Keratinocyte (primary cell): ENCODE measurements at places on chromosomes 6 and 20. TPM values are rescaled to one million over a fixed set of nuclear protein-coding genes. Genes with fewer than 3 reads are reported as not detected.

HCRTR2 gene
- not detected in 3 replicates for polyA plus RNA-seq

WFDC6 gene
- polyA plus RNA-seq = not detected in 3 replicates

CABLES2 gene
- polyA plus RNA-seq = 1.9 to 4.6 TPM (median 2.2 TPM) in 3 replicates

FAM135A gene
- 13.8 to 21.3 TPM (median 15.9 TPM) in 3 replicates for polyA plus RNA-seq

DNA sequence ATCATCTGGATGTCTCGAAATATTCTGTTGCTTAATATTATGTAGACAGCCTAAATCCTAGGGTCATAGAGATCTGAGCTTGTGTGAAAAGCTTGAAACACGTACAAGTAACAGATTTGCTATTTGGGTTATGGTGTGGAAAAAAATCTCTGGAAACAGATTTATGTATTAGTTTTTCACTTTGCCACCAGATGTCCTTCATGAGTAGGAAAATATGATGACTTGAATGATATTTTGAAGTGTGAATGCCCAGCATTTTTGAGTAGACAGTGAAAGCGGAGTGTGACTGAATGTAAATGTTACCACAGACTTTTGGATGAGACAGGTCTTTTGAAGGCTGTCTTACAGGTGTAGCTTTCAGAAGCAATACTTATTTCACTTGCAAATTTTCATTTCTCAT, 4.2 kb upstream of the BMP6 start:
- peaks cover 7% of the 10 kb centered on the region for H3K4me1 ChIP-seq
- DNase-seq = no peak
- no peak overlapping the region for H3K4me3 ChIP-seq

DNA sequence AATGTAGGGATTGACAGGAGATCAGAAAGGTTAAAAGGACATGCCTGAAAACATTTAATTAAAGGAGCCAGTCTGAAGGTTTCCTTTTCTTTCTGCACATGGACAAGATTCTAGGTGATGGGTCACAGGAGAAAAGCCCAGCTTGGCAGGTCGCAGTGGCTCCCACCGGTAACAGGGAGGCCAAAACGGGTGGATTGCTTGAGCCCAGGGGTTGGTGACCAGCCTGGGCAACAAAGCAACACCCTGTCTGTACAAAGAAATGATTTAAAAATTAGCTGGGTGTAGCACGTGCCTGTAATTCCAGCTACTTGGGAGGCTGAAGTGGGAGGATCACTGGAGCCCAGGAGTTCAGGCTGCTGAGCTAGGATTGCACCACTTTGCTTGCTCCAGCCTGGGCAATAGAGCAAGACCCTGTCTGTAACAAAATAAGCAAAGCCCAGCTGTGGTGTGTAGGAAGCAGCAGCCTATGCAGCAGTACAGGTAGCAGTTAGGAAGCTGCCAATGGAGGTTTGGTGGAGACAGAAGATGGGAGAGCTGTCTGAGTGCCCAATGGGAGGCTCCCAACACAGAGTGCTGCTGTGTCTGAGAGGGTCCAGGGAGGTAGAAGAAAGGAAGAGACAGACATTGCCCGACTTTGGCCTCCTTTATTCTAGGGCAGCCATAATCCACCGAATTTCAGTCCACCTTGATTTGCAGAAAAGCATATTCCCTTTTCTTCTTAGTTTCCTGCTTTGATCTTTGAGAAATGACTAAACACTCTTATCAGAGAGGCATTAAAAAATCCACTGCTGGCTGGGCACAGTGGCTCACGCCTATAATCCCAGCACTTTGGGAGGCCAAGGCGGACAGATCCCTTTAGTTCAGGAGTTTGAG, 7.1 kb upstream of the AP5S1 start:
- peaks cover 31% of the 10 kb centered on the region for H3K4me1 ChIP-seq
- H3K27me3 ChIP-seq = no peaks in the 10 kb centered on the region
- no peaks in the 10 kb centered on the region for H3K36me3 ChIP-seq
- no peak overlapping the region for H3K4me3 ChIP-seq
- DNase-seq = no peak

DNA sequence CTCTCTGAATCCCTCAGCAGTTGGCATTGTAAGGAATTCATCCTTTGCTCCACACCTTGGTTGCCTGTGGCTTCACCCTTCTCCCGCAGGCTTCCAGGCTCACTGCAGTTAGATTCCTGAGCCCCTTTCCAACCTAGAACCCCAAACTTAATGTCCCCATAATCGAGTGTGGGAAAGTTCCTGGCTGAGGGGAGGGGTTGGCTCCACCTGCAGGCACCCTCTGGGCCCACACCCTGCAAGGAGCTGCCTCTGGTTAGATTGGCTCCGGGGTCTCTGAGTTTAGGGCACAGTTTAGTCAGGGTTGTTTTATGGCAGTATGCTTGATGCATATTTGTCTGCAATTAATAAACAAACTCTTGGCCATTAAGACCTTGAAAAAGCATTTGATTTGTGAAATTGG, 63.4 kb downstream of the MTHFD1L start:
- H3K4me1 ChIP-seq = no peaks in the 10 kb centered on the region
- no peak overlapping the region for H3K4me3 ChIP-seq
- H3K36me3 ChIP-seq = peaks cover 22% of the 10 kb centered on the region
- H3K27me3 ChIP-seq = no peaks in the 10 kb centered on the region
- no peak overlapping the region for H3K27ac ChIP-seq
- DNase-seq = no peak

DNA sequence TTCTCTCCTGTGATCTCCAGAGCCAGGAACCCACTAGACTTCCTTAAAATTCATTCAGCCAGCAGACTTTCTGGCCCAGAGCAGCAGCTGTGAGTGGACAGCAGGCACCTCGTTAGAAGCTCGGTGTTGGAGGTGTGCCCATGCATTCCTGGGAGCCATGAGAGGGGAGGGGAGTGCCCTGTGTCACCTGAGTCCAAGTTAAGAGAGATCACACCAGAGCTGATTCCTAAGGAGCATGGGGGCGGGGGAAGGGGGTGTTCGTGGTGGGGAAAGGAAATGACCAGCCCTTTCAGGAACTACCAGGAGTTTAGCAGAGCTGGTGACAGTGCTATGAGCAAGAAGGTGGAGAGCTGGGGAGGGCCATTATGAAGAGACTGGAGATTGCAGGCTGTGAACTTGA, 46.9 kb downstream of the GFRA4 start:
- no peak overlapping the region for H3K27ac ChIP-seq
- DNase-seq = no peak
- no peaks in the 10 kb centered on the region for H3K4me1 ChIP-seq
- no peaks in the 10 kb centered on the region for H3K27me3 ChIP-seq
